Activated CD4-positive, alpha-beta memory T cell treated with anti-CD3 and anti-CD28 coated beads, Interleukin-2, amount 10 ng/mL, durations not matched to agents 7 days and 5 days (primary cell): ENCODE measurements at places on chromosomes 1 and 21. TPM values are rescaled to one million over a fixed set of nuclear protein-coding genes. Genes with fewer than 3 reads are reported as not detected.

Gene S100A5
- total RNA-seq = 4.7 TPM

Gene CHI3L1
- total RNA-seq = not detected

Gene MNDA
- not detected for total RNA-seq

Gene LCE1C
- not detected for total RNA-seq

Gene FOXE3
- not detected for total RNA-seq

Gene FCGR2B
- 0.18 TPM for total RNA-seq

Gene DMBX1
- total RNA-seq = 0.38 TPM

Gene CHRM3
- total RNA-seq = not detected

DNA sequence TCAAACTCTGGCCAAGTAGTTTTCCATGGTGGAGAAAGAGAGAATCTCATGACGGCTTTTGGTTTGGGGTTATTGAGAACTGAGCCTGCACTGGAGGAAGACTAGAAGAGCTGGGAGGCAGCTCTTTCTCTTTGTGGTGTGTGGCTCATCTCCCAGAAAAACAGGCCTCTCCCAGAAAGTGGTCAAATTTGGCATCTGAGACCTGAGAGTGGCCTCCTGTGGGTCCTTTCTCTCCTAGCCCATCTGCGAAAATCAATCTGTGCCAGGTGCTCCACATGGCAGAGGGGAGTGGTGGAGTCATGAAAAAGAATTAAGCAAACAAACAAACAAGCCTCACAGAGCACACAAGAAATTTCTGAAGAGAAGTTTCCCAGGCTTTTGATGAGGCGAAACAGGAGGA, 305.0 kb downstream of the ST6GALNAC3 start:
- H3K27me3 ChIP-seq = no peaks in the 10 kb centered on the region
- no peaks in the 10 kb centered on the region for H3K4me1 ChIP-seq
- H3K4me3 ChIP-seq = no peak overlapping the region
- H3K36me3 ChIP-seq = no peaks in the 10 kb centered on the region
- no peak for DNase-seq

DNA sequence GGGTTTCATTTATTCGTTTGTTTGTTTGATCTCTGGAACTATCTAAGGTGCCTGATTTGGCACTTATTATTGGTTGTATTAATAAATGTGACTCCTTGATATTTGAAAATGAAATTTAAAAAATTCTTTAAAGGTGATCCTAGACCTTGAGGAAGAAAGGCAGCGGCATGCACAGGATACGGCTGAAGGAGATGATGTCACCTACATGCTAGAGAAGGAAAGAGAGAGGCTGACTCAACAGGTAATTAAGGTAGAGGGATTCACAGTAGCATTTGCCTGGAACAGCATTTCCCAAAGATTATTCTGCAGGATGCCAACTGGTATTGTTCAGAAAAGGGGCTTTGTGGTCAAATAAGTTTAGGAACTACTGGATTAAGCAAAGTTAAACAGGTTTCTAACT, 54.4 kb upstream of the WNT2B start:
- H3K4me3 ChIP-seq = no peak overlapping the region
- no peak overlapping the region for H3K27ac ChIP-seq
- DNase-seq = no peak
- H3K36me3 ChIP-seq = peaks cover 4% of the 10 kb centered on the region

- no peaks in the 10 kb centered on the region for H3K27me3 ChIP-seq
- peaks cover 34% of the 10 kb centered on the region for H3K36me3 ChIP-seq
- H3K4me3 ChIP-seq = no peak overlapping the region
- DNase-seq = no peak
Observed at GRCh38 chr1:39268906-39269305, 64.4 kb downstream of the MACF1 start.

- no peak for DNase-seq
- H3K4me1 ChIP-seq = no peaks in the 10 kb centered on the region
- H3K36me3 ChIP-seq = no peaks in the 10 kb centered on the region
- no peak overlapping the region for H3K27ac ChIP-seq
Observed at GRCh38 chr1:117286145-117286544, 75.4 kb upstream of the VTCN1 start.

GRCh38 chr1:241007668-241008067, 349.3 kb downstream of the RGS7 start:
- no peak overlapping the region for H3K4me3 ChIP-seq
- no peak overlapping the region for H3K27ac ChIP-seq
- H3K4me1 ChIP-seq = no peaks in the 10 kb centered on the region
- no peaks in the 10 kb centered on the region for H3K27me3 ChIP-seq

- peaks cover 26% of the 10 kb centered on the region for H3K4me1 ChIP-seq
- H3K4me3 ChIP-seq = peak within 1 kb of the TSS; percentile 97
- peaks cover 74% of the 10 kb centered on the region for H3K36me3 ChIP-seq
- peak within 1 kb of the TSS; percentile 98 for H3K27ac ChIP-seq
- DNase-seq = peak; percentile 96
Observed at GRCh38 chr1:114716304-114717170, at the start of gene NRAS. NRAS (minus strand) TSS chr1:114716771; CDS start chr1:114716160, 611 bp downstream.

- peaks cover 4% of the 10 kb centered on the region for H3K4me1 ChIP-seq
- H3K27ac ChIP-seq = no peak overlapping the region
- H3K27me3 ChIP-seq = peaks cover 32% of the 10 kb centered on the region
Observed at GRCh38 chr1:17113963-17114362, 5.3 kb downstream of the PADI2 start.

DNA sequence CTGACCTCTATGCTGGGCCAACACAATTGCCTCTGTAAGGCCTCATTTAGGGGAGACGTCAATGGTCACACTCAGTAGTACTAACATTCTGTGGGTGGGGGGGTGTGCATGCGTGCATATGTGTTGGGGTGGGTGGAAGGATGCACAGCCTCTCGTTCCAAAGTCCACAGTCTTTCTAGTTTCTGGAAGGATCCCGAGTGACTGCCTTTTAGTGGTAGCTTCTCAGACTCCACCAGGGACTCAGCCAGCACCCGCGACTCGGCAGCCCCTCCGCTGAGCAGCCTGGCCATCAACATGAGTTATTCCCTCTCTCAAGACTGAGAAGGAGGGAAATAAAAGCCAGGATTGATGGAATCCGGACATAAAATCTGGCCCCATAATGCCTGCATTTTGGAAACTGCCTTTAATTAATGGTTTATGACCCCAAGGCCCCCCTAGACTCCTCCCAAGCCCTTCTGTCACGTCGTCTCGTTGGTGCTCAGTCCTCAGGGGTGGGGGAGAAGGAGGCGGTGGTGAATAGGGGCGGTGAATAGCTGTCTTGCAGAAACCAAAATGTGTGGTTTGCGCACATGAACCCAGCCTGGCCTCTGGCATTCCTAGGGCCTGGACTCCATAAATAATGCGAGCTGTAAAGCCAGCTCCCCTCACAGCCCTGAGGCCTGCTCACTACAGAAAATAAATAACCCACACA, 65.1 kb upstream of the TMEM51 start:
- H3K4me3 ChIP-seq = no peak overlapping the region
- H3K27me3 ChIP-seq = peaks cover 15% of the 10 kb centered on the region
- H3K27ac ChIP-seq = no peak overlapping the region
- H3K4me1 ChIP-seq = no peaks in the 10 kb centered on the region
- no peaks in the 10 kb centered on the region for H3K36me3 ChIP-seq

GRCh38 chr1:108140936-108141335, 59.2 kb downstream of the SLC25A24 start:
- H3K4me3 ChIP-seq = no peak overlapping the region
- no peak for DNase-seq
- no peaks in the 10 kb centered on the region for H3K27me3 ChIP-seq
- H3K4me1 ChIP-seq = no peaks in the 10 kb centered on the region

DNA sequence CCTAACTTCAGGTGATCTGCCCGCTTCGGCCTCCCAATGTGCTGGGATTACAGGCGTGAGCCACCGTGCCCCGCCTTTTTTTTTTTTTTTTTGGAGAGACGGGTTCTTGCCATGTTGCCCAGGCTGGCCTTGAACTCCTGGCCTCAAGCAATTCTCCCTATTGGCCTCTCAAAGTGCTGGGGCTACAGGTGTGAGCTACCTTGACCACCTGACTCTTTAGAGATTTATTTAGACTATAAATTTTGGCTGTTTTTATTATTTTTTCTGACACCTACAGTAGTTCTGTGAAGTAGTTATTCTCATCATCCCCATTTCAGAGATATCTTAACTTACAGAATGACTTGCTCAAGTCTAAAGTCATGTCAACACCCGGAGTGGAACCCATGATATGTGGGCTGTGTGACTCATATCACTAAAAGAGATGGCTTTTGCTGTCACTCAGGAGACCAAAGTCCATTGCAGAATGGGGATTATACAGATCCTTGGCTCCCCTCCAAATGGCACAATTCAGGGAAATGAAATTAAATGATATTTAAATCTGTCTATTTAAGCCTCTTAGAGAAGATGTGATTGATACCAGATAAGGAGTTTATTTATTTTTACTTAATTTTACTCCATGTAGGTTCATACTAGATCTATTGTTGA, 93.2 kb downstream of the CTH start:
- H3K4me3 ChIP-seq = no peak overlapping the region
- DNase-seq = no peak
- H3K27ac ChIP-seq = no peak overlapping the region
- no peaks in the 10 kb centered on the region for H3K36me3 ChIP-seq
- peaks cover 11% of the 10 kb centered on the region for H3K4me1 ChIP-seq
- peaks cover 9% of the 10 kb centered on the region for H3K27me3 ChIP-seq

GRCh38 chr1:172168597-172168872, 251.9 kb upstream of the C1orf105 start:
- no peak overlapping the region for H3K27ac ChIP-seq
- H3K36me3 ChIP-seq = peaks cover 4% of the 10 kb centered on the region

GRCh38 chr1:215256936-215257679, 174.6 kb downstream of the KCNK2 start:
- no peak overlapping the region for H3K27ac ChIP-seq
- H3K36me3 ChIP-seq = no peaks in the 10 kb centered on the region
- no peak overlapping the region for H3K4me3 ChIP-seq
- no peaks in the 10 kb centered on the region for H3K27me3 ChIP-seq
- DNase-seq = no peak

DNA sequence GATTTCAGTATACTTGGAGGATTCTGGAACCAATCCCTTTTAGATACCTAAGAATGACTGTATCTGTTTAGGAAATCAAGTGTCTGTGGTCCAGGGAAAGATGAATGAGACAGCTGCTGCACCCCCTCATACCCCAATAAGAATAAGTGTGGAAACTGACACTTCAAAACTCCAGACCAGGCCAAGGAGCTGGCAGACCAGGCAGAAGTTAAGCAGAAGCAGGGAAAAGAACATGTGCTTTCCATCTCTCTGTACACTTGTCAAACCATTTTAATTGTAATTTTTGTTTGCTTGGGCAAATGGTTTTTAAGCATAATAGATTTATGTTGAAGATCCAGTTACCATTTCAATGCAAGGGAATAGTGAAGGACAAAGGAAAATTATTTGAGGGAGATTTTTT, 100.2 kb downstream of the GREM2 start:
- no peaks in the 10 kb centered on the region for H3K27me3 ChIP-seq
- H3K4me1 ChIP-seq = no peaks in the 10 kb centered on the region
- no peaks in the 10 kb centered on the region for H3K36me3 ChIP-seq
- DNase-seq = no peak

DNA sequence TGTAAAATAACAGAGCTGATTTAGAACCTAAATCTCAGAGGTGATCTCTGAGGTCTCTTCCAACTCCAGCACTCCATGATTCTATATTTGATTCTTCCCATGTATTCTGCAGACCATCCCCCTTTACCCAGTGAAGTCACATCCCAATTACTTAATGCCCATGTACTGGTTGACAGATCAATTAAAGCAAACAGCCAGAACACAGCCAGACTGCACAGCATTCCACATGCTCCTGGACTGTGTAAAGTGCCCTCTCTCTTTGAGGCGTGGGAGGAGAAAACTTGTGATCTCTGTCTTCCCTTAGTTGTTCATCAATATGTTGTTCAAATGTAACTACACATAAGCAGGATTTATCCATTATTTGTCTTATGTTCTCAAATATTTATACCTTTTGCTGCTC, 18.1 kb downstream of the NOS1AP start:
- no peaks in the 10 kb centered on the region for H3K36me3 ChIP-seq
- H3K27ac ChIP-seq = no peak overlapping the region
- H3K27me3 ChIP-seq = peaks cover 17% of the 10 kb centered on the region
- H3K4me1 ChIP-seq = no peaks in the 10 kb centered on the region

- H3K4me3 ChIP-seq = no peak overlapping the region
- no peak overlapping the region for H3K27ac ChIP-seq
- H3K36me3 ChIP-seq = no peaks in the 10 kb centered on the region
- peaks cover 24% of the 10 kb centered on the region for H3K4me1 ChIP-seq
- H3K27me3 ChIP-seq = peaks cover 2% of the 10 kb centered on the region
Observed at GRCh38 chr1:25770541-25771220, 29.3 kb upstream of the SELENON start.

DNA sequence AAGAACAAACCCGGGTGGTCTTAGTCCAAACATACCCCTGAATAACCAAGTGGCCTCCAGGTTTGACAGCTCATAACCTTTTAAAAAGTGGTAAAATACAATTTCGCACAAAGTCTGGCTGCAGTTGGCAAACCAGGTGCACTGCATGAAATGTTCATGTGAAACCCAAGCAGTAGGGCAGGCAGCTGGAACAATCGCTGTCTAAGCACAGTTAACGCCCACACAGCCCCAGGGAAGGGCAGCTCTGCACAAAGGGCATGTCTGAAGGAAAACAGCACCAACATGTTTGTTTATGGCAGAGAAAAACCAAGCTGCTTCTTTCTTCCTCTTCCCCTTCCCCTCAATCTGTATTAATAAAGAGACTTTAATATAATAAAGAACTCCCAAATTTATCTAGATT, 49.5 kb downstream of the KIAA1614 start:
- no peak for DNase-seq
- H3K27me3 ChIP-seq = no peaks in the 10 kb centered on the region
- H3K27ac ChIP-seq = no peak overlapping the region
- no peak overlapping the region for H3K4me3 ChIP-seq

GRCh38 chr1:16017461-16018303, at the start of gene HSPB7:
HSPB7 (minus strand) TSS chr1:16018043; CDS start chr1:16017963, 80 bp downstream.
- H3K4me3 ChIP-seq = no peak within 1 kb of the TSS
- no peak for DNase-seq
- no peak within 1 kb of the TSS for H3K27ac ChIP-seq
- H3K36me3 ChIP-seq = no peaks in the 10 kb centered on the region
- H3K27me3 ChIP-seq = peaks cover 12% of the 10 kb centered on the region

GRCh38 chr1:218347723-218348627, 2.8 kb downstream of the TGFB2 start:
- peaks cover 56% of the 10 kb centered on the region for H3K27me3 ChIP-seq
- no peak overlapping the region for H3K27ac ChIP-seq
- H3K4me1 ChIP-seq = peaks cover 23% of the 10 kb centered on the region
- no peak overlapping the region for H3K4me3 ChIP-seq
- no peak for DNase-seq
- no peaks in the 10 kb centered on the region for H3K36me3 ChIP-seq

GRCh38 chr1:90719330-90720144, 2.4 kb upstream of the BARHL2 start:
- peak overlapping the region; percentile 75 for H3K27ac ChIP-seq
- H3K27me3 ChIP-seq = peaks cover 86% of the 10 kb centered on the region
- H3K4me1 ChIP-seq = peaks cover 33% of the 10 kb centered on the region
- H3K36me3 ChIP-seq = peaks cover 33% of the 10 kb centered on the region
